Fibroblast of skin of left quadriceps (primary cell): ENCODE measurements at places on chromosomes 16 and 17.

- no peak for DNase-seq
These were observed 17.9 kb downstream of the ITGB4 start for GRCh38 chr17:75739174-75739573.

GRCh38 chr16:17723531-17724134 is 252.9 kb upstream of the XYLT1 start:
- DNase-seq: peak; percentile 26

DNA sequence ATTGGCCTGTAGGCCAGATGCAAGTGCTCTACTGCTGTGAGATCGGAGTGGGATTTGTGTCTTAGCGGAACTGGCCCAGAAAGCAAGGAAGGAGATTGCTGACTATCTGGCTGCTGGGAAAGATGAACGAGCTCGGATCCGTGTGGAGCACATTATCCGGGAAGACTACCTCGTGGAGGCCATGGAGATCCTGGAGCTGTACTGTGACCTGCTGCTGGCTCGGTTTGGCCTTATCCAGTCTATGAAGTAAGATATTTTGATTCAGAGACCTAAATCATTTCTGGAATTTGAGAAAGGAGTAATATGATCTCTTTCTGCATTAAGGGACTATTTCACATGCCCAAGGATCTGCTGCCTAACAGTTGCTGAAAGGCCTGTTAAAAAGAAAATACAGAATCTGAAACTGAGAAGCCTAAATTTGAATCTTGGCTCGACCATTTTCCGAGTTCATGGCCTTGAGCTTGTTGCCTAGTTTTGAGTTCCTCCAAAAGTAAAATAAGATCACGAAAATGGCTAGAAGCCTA is 21.1 kb downstream of the IST1 start:
- no peak for DNase-seq

DNA sequence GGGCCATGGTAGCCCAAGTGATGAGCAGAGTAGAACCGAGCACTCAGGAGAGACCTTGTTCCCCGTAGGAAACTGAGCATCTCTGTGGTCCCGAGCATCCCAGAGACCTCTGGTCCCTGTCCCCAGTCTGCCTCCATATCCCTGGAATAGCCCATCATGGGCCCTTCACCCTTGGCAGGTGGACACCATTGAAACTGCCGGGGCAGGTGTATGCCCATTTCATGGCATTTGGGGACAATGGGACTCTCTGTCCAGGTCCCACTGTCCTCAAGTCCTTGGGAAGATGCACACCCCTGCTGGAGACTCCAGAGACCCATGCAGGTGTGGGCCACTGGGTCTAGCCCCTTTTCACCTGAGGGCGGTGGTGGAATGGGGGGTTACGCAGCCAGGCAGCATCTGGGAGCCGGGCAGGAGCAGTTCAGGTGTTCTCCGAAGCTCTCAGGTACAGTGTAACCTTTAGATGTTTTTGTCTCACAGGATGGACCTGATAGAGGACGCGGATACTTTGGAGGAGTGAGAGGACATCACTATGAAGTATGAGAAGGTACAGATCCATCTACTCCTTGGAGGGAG is 75.9 kb downstream of the GOSR1 start:
- DNase-seq: no peak

DNA sequence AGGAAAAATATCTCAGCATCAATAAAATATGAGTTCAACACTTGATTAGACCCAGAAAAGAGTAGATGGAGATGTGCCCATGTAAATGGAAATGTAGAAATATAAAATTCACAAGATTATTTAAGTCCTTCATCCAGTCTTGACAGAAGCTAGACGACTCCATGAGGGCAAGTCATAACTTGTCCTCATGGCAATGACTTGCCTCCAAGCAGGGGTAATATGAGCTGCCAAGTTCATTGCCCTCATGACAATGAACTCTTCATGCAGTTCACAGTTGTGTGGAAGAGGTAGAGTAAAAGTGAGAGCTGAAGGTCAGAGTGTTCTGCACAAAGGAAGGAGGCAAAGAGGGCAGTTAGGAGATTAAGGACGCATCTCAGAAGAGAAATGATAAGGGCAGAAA is 22.3 kb downstream of the CDH11 start:
- no peak for DNase-seq

DNA sequence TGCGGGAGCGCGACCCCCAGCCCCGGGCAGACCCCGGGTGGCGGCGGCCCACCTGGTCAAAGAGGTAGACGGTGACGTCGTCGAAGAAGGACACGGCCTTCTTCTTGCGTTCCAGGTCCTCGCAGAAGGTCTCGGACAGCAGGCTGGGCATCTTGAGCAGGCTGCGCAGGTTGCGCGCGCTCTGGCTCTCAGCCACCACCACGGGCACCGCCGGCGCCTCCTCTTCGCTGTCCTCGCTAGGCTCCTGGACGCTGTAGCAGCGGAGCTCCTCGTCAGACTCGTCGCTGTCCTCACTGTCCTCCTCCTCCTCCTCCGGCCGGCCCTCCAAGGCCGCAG is 45.2 kb upstream of the PVALEF start:
- DNase-seq: no peak

DNA sequence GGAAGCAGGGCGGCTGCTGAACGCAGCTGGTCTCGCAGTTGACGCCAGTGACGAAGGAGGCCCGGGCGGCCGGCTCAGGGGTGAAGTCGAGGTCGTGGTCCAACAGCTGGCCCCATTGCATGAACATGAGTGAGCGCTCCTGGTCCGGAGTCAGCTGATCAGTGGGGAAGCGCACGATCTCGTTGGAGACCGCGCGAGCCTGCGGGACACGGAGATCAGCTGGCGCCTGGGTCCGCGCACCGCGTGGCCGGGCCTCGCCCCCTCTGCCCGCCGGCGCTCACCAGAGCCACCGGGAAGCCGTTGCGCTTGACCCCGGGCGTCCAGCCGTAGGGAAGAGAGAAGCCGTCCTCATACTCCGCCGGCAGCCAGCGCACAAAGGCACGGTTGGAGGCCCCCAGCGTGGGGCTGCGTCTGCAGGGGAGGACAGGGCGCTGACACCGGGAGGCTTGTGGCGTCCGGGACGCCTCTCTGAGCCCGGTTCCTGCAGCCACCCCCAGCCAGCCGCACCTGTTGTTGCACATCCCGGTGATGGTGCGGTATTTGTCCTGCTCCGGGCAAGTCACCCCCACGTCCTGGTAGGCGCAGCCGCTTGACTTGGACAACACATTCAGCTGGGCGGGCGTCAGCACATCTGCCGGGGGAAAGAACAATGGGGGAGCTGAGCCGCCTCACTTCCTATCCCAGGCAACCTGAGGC is 1.6 kb downstream of the MPO start:
- no peak for DNase-seq

GRCh38 chr16:57152096-57153093 is 33.4 kb downstream of the PSME3IP1 start:
- no peak for DNase-seq

DNA sequence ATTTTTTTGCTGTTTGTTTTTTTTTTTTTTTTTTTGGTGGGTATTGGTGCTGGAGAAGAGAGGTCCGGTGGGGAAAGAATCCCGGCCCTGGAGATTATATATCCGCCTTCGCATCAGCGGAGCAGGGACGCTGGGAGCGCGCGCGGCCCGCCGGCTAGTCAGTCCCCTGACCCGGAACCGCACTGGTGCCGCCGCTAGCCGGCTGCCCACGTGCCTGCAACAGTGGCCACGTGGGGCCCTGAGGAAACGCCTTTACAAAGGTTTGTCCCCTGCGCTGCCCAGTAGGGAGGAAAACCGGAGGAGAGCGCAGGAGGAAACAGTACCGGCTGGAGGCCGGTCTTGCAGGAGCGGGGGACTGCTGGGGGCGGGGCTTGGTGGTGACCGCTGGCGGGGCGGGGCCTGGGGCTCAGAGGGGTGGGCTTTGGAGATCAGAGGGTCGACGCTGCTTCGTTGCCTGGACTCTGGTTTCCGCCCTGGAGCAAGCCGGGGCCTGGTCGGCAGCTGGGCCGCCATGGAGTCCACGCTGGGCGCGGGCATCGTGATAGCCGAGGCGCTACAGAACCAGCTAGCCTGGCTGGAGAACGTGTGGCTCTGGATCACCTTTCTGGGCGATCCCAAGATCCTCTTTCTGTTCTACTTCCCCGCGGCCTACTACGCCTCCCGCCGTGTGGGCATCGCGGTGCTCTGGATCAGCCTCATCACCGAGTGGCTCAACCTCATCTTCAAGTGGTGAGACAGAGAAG is at the start of gene G6PC3:
G6PC3 (plus strand) TSS at position 281 of the 743 bp plus-strand sequence; CDS start at position 512, 231 bp downstream.
- DNase-seq: peak; percentile 98

DNA sequence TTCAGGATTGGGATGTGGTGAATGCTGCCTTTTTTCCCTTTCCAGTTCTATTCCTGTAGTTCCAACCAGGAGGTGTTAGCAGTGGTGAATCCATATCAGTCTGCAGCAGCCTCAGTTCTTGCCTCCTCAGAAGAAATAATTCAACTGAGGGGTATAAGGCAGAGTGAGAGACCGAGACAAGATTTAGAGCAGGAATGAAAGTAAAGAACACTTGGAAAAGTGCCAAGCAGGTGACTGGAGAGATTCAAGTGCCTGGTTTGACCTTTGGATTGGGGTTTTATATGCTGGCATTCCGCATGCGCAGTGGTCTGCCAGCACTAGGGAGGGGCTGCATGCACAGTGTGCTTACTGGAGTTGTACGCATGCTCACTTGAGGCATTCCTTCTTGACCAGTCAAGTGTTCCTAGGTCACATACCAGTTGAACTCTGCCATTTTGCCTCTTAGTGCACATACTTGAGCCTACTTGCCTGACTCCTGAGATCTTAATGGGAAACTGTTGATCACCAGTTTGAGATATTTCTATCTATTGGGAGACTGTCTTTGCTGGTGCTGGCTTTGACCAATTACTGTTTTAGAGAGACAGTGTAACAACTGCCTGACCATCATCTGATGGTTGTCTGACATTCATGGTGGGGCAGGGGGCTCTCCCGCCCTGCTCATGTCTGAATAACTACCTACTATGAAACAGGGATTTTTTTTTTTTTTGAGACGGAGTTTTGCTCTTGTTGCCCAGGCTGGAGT is 680 bp upstream of the CCL15 start:
- no peak for DNase-seq

GRCh38 chr16:26175944-26176343 is 484.2 kb downstream of the HS3ST4 start:
- no peak for DNase-seq

- no peak for DNase-seq
These were observed 26.8 kb upstream of the DLX3 start for GRCh38 chr17:50021681-50022370.

DNA sequence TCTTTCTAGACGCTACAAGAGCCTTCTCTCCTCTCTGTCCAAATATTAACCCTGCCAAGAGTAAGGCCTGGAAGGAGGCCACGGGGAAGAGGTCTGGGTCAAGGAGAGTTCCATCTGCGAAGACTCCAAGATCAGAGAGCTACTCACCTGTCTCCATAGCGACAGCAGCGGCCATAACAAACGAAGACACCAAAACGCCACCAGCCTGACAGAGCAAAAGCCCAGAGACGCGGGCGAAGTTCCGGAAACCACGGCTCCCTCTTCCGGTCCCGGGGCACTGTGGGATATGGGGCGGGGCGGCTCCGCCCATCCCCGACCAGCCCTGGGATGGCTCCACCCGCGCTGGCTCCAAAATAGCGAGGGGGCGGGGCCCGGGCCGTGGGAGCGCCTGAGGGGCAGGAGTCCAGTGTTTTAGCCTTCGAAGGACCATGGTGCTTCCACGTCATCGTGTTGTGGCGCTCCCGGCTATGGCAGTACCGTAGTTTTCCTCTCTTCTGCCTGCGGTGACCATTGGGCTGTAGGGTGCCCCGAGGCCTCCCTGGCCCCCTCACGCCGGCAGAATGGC is at the start of the genes C17orf100 and MED31:
C17orf100 (plus strand) TSS at position 409 of the 565 bp plus-strand sequence; CDS start at position 561, 152 bp downstream.
MED31 (minus strand) TSS at position 252 of the 565 bp plus-strand sequence; CDS start at position 175, 77 bp downstream.
- DNase-seq: peak; percentile 73

- no peak for DNase-seq
These were observed 2.8 kb upstream of the NAGPA start for GRCh38 chr16:5036228-5037156.

DNA sequence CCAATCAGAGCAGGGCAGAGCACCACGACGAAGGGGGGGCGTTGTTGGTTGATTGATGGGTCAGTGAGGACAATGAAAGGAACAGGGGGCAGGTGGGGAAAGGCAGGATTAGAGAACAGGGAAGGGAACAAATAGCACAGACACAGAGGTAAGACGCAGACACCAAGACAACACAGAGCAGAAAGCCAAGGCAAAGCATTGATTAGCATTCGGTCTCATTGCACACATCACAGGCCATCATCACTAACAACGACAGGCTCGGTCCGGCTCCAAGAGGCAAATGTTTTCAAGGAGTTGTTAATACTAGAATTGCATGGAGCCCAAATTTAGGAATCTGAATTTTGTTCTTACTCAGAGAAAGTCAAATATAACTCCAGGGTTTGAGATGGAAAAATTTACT is 34.6 kb upstream of the TRAP1 start:
- no peak for DNase-seq

DNA sequence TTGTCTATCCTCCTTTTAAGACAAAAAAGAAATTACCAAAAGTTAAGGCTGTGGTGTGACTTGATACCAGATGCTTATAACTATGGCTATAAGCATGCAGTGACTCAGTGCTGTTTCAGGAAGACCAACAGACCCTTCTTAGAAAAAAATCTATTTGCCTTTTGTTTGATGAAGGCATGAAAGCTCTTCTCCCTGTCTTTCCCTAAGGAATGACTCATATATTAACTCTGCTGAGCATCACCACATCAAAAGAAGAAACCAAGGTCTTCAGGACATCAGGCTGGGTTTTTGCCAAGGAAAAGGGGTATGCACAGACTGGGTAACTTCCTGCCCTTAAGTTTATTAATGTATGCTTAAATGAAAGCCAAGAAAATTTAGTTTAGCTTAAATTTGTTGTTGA is 47.1 kb downstream of the VMP1 start:
- peak; percentile 96 for DNase-seq

DNA sequence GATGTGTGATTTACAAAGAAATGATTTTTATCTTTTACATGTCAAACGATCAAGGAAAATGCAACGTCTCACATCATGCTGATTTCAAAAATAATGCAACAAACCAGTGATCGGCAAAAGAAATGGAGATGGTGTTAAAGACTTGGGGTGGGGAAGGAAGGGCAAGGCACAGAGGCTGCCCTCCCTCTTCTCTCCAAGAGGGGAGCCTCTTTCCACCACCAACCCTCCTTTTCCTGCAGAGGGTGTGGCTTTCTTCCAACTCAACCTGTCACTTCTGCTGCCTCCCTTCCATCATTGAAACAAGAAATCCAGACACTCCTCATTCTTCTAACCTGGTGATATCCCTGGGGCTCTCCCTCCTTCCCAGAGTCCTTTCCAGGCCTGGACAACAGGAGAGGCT is 320.8 kb downstream of the SLC39A11 start:
- no peak for DNase-seq

- no peak for DNase-seq
These were observed 32.4 kb upstream of the ENPP7 start for GRCh38 chr17:79698146-79698846.

DNA sequence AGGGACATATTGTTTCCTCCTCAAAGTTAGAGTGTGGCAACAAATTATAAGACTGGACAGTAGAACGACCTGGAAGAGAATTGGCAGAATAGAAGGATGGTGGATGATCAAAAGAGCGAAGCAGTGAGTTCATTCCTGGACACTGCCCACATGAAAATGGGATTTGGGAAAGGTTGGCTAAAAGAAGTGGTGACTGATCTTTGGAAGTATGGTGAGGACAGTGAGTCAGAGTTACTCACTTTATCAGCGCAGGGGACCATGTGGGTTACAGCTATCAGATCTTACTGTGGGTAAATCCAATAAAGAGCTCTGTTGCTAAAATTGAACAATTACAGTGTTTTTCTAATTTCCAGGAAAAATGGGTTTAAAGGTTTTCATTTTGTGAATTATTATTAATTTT is 2.7 kb upstream of the TANC2 start:
- no peak for DNase-seq
